NCI-H460 (cell line): ENCODE measurements at places on chromosomes 7 and 10. TPM values are rescaled to one million over a fixed set of nuclear protein-coding genes. Genes with fewer than 3 reads are reported as not detected.

The HDAC9 gene
- 0.02 and 0.03 TPM in 2 replicates for total RNA-seq

The DUS4L gene
- 26.4 and 28.0 TPM in 2 replicates for total RNA-seq

The FBXL13 gene
- total RNA-seq, result 38.7 and 40.6 TPM in 2 replicates

The GIMAP1 gene
- not detected in 2 replicates for total RNA-seq

The TMEM176B gene
- total RNA-seq, result not detected in 2 replicates

The ELOVL3 gene
- total RNA-seq, result 0.20 TPM in 1 of 2 replicates, not detected in the other

The CTAGE8 gene
- 0.12 TPM in 1 of 2 replicates, not detected in the other for total RNA-seq

The PRRT4 gene
- 0.27 and 0.38 TPM in 2 replicates for total RNA-seq

The GNGT1 gene
- 0.47 and 0.61 TPM in 2 replicates for total RNA-seq

The GIMAP5 gene
- total RNA-seq, result not detected in 2 replicates

The CRHR2 gene
- not detected in 2 replicates for total RNA-seq

The RBP3 gene
- total RNA-seq, result not detected in 2 replicates

The NME8 gene
- not detected in 2 replicates for total RNA-seq

The LRRC18 gene
- not detected in 2 replicates for total RNA-seq

The CALML3 gene
- not detected in 2 replicates for total RNA-seq

The SPDYE2B gene
- total RNA-seq, result not detected in 2 replicates

The MINPP1 gene
- 36.6 and 39.6 TPM in 2 replicates for total RNA-seq

The UNCX gene
- total RNA-seq, result not detected in 2 replicates

The AKR1C2 gene
- 727 and 823 TPM in 2 replicates for total RNA-seq

The NKX1-2 gene
- total RNA-seq, result 0.02 TPM in 1 of 2 replicates, not detected in the other

The PGAM2 gene
- total RNA-seq, result not detected in 2 replicates

The TAC1 gene
- not detected in 2 replicates for total RNA-seq

The TBX20 gene
- not detected in 2 replicates for total RNA-seq

The MKLN1 gene
- 31.7 and 42.6 TPM in 2 replicates for total RNA-seq

The AGR3 gene
- not detected in 2 replicates for total RNA-seq

The ETV1 gene
- total RNA-seq, result 68.8 and 81.6 TPM in 2 replicates

The NPC1L1 gene
- 0.09 TPM in 1 of 2 replicates, not detected in the other for total RNA-seq

The ELMO1 gene
- total RNA-seq, result 7.3 and 10.1 TPM in 2 replicates
